ENCODE measurements at places on chromosomes 4 and X. TPM values are rescaled to one million over a fixed set of nuclear protein-coding genes. Genes with fewer than 3 reads are reported as not detected.

Gene IRS4
- not detected for total RNA-seq

Gene DNAAF6
- total RNA-seq, result not detected

Gene CRMP1
- total RNA-seq, result 1.8 TPM

Gene CFAP99
- 0.28 TPM for total RNA-seq

Gene SYTL5
- 3.9 TPM for total RNA-seq

Gene FRYL
- 31.8 TPM for total RNA-seq

Gene MEPE
- not detected for total RNA-seq

Gene CCNQ
- 18.2 TPM for total RNA-seq

Gene YTHDC1
- 52.6 TPM for total RNA-seq

Gene PRPS2
- 37.3 TPM for total RNA-seq

Gene TENT5D
- not detected for total RNA-seq

Gene FAM9B
- total RNA-seq, result not detected

Gene NRK
- total RNA-seq, result not detected

Gene GATA1
- total RNA-seq, result not detected

Gene ARSJ
- total RNA-seq, result 6.0 TPM

Gene MOSPD2
- 8.5 TPM for total RNA-seq

DNA sequence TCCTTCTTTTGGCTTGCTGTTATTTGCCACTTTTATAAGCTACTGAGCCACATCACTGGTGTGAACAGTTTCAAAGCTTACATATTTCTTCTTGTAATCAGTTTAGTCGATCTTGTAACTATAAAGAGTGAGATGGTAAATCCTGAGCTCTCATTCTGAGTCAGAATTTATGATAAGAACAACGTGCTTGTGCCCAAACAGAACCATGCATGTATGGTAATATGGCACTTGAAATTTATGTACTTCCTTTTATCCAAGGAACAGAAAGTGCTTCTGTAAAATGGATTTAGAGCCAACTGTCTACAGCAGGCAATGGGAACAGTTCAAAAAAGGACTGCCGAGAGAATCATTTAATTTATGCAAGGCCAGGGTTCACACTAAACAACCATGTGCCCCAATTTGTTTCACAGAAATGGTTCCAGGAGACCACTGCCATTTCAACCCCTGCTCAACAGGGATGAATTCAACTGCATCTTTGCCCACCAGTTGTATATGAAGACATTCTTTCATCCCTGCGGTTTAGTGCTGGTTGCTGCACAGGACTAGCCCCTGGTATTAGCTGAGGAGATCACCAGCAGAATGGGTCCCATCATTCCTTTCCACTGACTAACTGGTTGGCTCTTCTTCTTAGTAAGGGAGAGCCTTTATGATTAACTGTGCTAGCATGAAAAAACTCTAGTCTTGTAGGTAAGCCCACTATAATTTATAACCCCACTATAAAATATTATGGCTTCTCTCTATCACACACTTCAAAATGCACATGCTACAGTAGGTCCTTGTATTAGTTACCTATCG lies 162.9 kb upstream of the PGRMC2 start:
- ATAC-seq, result no peak

GRCh38 chr4:151962138-151962823 lies 201.5 kb upstream of the GATB start:
- ATAC-seq, result no peak

GRCh38 chr4:184647266-184648053 lies 1.8 kb downstream of the CASP3 start:
- no peak for ATAC-seq

GRCh38 chrX:117996408-117996807 lies 120.2 kb downstream of the KLHL13 start:
- ATAC-seq, result peak; percentile 55

DNA sequence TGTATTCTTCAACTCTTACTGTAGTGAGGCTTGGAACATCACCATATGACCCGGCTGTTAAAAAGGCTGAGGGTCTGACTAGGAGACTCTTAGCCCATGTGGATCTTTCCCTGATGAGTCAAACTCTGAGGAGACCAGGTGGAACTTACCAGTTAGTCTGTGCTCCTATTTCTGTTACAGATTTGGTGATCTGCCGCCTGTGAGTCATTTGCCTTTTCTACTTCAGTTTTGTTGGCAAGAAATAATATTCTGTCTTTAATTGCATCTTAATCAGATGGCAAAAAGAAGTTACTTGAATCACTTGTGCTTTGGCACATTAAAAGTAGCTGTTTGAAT lies 48.4 kb downstream of the MTM1 start:
- ATAC-seq, result no peak

GRCh38 chr4:85607624-85608023 lies 132.7 kb downstream of the ARHGAP24 start:
- ATAC-seq, result peak; percentile 75

- ATAC-seq, result no peak
Observed at GRCh38 chr4:19030048-19030447, 1008.5 kb upstream of the LCORL start.

GRCh38 chr4:2712261-2712842 lies 43.8 kb downstream of the TNIP2 start:
- no peak for ATAC-seq

- no peak for ATAC-seq
Observed at GRCh38 chr4:75511841-75512240, 2.4 kb downstream of the RCHY1 start.

GRCh38 chr4:47566566-47566965 lies 81.5 kb downstream of the ATP10D start:
- no peak for ATAC-seq

DNA sequence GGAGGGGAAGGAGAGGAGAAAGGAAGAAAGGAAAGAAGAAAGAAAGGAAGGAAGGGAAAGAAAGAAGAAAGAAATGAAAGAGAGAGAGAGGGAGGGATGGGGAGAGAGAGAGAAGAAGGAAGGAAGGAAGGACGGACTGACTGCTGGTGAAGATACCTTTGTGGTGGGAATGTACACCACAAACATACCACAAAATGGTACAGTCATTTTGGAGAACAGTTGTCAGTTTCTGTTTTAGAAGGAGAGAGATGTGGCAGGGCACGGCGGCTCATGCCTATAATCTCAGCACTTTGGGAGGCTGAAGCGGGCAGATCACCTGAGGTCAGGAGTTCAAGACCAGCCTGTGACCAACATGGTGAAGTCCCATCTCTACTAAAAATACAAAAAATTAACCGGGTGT lies 40.0 kb upstream of the SHISA3 start:
- no peak for ATAC-seq

GRCh38 chrX:38112566-38112965 lies 106.2 kb downstream of the SYTL5 start:
- ATAC-seq, result no peak

GRCh38 chr4:51884606-51885005 lies 41.7 kb downstream of the DCUN1D4 start:
- ATAC-seq, result no peak

DNA sequence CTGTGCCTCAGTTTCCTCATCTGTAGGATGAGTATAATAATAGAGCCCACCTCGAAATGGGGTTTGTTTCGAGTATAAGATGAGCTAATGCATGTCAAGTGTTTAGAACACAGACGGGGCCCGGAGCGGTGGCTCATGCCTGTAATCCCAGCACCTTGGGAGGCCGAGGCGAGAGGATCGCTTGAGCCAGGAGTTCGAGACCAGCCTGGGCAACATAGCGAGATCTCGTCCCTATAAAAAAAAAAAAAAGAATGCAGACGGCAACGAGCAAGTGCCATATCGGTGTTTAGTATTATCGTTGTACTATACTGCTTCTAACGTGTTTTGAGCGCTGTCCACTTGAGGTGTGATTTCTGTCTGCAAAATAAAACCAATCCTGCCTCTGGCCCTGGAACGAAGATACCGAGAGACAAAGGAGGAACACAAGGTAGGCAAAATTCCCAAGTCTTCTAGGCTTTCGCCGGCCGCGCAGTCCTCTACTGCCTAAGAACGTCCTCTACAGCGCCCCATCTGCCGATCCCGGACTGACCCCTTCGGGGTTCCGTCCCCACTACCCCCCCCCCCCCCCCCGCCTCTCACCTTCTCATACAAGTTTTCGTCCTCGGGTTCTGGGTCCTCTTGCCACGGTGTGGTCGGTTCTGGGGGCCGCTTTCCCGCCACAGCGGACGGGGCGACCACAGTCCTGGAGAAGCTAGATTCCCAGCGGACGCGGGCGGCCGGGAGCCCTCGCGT lies 442 bp downstream of the NDUFB11 start:
- peak; percentile 13 for ATAC-seq

GRCh38 chr4:143575331-143575730 lies 61.8 kb downstream of the SMARCA5 start:
- ATAC-seq, result no peak

- no peak for ATAC-seq
Observed at GRCh38 chr4:122619611-122620010, 1.3 kb downstream of the IL21 start.

GRCh38 chr4:1713003-1713851 lies 1.1 kb upstream of the SLBP start:
- ATAC-seq, result peak; percentile 25

GRCh38 chrX:153814591-153815315 lies 15.6 kb downstream of the PDZD4 start:
- ATAC-seq, result no peak

- no peak for ATAC-seq
Observed at GRCh38 chrX:29090811-29091210, 503.6 kb downstream of the IL1RAPL1 start.

GRCh38 chr4:104915864-104916263 lies 230.8 kb upstream of the TET2 start:
- no peak for ATAC-seq

GRCh38 chr4:94307231-94307871 lies 35.3 kb downstream of the HPGDS start:
- no peak for ATAC-seq

DNA sequence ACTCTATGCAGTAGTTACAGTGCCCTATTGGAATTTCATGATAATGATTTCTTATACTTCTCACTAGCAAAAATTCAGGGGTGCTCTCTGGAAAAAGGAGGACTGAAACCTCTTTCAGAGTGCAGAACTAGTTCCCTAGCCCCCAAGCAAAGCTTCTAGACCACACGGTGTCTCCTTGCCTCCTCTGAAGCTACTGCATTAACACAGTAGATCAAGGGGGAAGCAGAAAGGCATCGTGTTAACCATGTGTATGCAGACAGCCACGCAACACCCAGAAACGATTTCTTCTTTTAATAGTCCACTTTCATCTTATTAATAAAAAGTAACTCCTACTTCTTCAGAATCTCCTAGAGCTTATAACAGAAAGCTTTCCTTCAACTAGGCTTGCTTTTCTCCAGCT lies 44.7 kb downstream of the MAML3 start:
- ATAC-seq, result no peak

GRCh38 chrX:7746856-7747255 lies 96.1 kb upstream of the VCX start:
- no peak for ATAC-seq

- ATAC-seq, result no peak
Observed at GRCh38 chr4:153909672-153910071, 120.8 kb upstream of the SFRP2 start.

DNA sequence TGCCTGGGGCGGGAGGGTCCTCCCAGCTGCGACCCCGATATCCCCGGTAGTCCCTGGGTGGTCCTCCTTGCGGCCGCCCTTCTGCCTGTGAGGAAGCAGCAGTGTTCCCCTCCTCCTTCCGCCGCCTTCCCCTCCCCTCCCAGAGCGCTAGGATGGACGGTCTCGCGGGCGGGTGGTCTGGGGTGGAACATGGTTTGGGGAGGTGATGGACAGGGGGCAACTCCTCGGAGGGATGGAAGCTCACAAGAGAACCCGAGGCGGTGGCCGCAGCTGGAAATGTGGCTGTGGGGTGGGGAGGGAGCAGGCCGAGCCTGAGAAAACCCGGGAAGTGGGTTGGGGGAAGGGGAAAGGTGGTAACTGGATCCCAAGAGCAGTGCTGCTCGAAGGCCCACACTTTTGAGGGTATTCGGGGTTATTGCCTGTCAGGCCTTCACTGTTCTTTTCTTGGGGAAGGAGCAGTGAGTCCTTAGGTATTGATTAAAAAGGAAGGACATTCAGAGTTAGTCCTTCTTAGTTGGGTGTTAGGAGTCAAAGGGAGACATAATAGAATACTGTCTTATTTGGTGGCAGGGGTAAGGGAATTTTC lies 581 bp downstream of the UBE2K start:
- peak; percentile 27 for ATAC-seq

DNA sequence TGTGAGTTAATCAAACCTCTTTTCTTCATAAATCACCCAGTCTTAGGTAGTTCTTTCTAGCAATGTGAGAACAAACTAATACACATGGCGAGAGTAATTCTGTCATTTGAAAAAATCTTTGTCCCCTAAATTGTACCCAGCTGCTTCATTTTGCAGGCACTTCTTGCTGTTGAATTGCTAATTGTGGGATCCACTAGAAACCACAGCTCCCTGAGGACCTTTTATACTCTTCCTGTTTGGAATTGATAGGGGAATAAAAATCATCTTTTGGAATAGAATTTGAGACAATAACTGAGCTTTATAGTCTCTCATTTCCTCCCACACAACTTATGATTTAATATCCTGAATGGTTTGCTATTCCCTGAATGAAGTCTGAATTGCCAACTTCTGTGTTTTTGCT lies 170.2 kb downstream of the PACRGL start:
- ATAC-seq, result no peak

GRCh38 chrX:14476205-14476604 lies 53.1 kb upstream of the GLRA2 start:
- no peak for ATAC-seq

DNA sequence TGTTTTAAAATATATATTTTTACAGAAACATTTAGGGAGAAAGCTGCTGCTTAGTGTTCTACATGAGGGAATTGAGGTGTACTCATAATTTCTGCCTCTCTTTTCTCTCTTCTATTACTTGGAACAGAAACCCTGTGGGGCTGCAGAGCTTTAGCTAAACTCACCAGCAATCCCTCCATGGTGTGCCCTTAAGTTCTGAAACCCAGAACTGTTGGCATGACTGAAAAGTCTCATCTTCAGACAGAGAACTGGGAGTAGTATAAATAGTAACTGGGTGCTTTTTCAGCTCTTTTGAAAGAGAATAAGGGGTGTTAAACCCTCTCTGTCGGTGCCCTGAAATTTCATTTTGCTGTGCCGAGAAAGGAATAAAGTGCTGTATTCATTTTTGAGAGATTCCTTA lies 294.9 kb upstream of the BOD1L1 start:
- no peak for ATAC-seq

All from esophagus mucosa (tissue), 1 donor.